EH (cell line): ENCODE measurements at places on chromosomes 7 and 10.

DNA sequence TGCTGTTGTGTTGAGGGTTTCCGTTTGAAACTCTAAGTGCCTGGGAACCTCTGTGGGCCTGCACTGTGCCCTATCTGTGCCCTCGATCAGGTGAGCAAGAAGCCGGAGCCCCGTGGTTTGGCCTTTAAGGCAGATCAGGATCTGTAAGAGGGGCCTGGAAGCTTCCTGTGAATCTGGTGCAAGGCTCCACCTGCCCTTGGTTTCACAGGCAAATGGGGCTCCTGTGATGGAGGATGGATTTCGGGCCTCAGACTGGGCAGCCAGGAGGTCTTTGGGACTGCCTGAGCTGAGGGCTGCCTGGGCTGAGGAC is 21.6 kb downstream of the SCART1 start:
- no peak for DNase-seq

DNA sequence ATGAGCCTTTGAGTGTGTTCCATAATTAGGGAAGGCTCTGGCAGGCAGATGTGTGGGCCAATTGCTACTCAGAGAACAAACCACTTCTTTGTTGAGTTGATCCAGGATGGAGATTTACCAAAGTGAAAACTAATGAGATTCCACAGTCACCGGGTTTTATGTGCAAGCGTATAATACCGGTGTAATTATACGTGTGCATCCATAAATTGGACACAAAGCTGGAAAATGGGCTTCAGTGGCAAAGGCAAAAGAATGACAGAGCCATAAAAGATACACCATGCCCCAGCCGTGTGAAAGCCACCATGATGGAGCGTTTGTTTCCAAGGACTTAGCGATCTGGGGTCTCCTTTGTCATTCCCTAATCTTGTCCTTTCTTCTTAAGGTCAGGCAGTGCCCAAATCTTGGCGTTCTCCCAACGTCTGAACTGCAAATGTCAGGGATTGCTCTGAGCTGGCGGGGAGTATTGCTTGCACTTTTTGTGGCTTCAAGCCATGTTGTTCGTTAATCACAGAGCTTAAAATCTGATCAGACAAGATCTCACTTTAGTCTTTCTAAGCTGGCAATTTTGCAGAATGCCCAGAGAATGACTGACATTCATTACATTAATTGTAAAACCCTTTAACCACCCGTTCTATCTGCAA is 70.1 kb downstream of the NPTX2 start:
- DNase-seq, result no peak

- peak; percentile 56 for DNase-seq
Measured at GRCh38 chr7:42233695-42234331, 3.2 kb downstream of the GLI3 start.

- DNase-seq, result no peak
Measured at GRCh38 chr10:29900865-29901264, 158.5 kb downstream of the JCAD start.

DNA sequence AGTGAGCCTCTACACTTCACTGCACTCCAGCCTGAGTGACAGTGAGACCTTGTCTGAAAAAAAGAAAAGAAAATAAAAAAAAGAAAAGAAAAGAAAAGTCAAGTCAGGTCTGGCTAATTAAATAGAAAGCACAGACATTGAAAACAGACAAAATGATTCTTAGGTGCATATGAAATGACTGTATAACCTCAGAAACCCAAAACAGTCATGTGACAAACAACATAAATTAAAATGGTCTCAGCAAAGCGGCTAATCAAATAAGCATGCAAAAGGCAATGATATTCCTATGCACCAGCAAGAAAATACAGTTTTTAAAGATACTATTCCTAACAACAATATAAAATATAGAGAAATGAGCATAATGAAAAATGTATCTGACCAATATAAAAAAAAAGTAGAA is 38.3 kb downstream of the LRRC20 start:
- DNase-seq, result no peak

- no peak for DNase-seq
Measured at GRCh38 chr10:70749756-70750155, 35.4 kb downstream of the TBATA start.

DNA sequence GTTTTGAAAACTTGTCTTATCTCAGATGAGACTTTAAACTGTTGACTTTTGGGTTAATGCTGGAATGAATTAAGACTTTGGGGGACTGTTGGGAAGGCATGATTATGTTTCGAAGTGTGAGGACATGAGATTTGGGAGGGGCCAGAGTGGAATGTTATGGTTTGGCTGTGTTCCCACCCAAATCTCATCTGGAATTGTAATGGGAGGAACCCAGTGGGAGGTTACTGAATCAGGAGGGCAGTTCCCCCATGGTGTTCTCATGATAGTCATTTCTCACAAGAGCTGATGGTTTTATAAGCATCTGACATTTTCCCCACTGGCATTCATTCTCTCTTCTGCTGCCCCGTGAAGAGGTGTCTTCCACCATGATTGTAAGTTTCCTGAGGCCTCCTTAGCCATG is 13.8 kb upstream of the POT1 start:
- DNase-seq, result peak; percentile 4

DNA sequence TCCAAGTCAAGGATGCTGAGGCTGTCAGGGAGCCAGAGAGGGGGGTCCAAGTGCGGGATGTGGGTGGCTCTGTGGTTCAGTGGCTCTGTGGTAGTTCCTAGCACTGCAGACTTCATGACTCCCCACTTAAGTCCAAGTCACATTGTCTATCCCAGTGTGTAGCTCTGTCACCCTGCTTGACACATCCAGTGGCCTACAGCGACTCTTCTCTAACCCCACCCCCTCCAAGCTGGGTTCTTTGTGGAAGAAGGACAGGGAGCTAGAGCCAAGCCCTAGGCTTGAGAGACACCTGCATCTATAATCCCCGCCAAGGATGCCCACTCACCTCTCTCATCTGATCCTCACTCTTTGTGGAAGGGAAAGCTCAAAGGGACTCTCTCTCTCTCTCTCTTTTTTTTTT is 57.6 kb downstream of the ADCYAP1R1 start:
- no peak for DNase-seq

DNA sequence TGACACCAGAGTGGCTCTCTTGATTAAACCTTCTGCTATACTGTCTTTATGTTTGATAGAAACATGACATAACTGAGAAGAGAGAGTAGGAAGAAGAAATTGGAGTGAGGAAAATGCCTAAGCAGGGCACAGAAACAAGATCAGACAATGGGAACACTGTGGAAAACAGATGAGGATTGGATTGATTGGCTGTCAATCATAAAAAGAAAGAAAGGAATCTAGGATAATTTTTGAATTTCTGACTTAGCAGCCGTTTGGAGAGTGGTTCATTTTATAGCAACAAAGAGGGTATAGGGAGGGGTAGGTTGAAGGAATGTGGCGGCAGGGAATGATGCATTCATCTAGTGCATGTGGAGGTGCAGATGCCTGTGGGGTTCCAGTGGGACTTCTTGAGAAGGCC is 7.8 kb downstream of the TEX47 start:
- no peak for DNase-seq

DNA sequence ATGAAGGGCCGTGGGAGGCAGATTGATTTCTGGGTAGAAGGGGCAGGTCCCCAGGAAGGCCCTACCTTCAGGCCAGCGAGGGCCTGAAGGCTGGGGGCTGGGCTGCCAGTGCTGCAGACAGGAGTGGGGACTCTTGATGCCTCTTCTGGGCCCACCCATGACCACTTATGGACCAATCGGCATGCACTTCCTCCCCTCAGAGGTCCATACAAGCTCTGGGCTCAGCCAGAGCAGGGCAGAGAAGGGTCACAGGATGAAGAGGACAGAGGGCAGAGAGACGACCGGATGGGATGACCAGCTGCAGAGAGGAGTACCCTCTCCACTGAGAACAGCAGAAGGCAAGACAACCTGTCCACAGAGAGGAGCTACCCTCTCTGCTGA is 120.1 kb downstream of the DYNC2I1 start:
- DNase-seq, result peak; percentile 31

DNA sequence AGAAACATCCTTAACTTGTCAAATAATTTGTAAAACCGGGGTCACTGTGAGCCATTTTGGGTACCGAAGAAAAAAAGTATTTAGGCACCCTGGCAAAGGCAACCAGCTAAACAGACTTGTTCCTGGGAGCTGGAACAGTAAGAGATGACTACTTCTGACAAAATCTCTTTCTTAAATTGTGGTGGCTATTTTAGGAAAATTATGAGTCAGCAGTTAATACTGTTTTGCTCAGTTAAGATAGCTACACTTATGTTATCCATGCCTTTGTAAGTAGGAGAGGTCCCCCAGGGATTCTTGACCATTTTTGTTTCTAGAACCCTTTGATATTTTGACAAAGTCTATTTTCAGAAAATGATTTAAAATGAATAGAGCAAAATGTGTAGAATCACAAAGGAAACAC is 68.7 kb downstream of the TAX1BP1 start:
- peak; percentile 78 for DNase-seq

DNA sequence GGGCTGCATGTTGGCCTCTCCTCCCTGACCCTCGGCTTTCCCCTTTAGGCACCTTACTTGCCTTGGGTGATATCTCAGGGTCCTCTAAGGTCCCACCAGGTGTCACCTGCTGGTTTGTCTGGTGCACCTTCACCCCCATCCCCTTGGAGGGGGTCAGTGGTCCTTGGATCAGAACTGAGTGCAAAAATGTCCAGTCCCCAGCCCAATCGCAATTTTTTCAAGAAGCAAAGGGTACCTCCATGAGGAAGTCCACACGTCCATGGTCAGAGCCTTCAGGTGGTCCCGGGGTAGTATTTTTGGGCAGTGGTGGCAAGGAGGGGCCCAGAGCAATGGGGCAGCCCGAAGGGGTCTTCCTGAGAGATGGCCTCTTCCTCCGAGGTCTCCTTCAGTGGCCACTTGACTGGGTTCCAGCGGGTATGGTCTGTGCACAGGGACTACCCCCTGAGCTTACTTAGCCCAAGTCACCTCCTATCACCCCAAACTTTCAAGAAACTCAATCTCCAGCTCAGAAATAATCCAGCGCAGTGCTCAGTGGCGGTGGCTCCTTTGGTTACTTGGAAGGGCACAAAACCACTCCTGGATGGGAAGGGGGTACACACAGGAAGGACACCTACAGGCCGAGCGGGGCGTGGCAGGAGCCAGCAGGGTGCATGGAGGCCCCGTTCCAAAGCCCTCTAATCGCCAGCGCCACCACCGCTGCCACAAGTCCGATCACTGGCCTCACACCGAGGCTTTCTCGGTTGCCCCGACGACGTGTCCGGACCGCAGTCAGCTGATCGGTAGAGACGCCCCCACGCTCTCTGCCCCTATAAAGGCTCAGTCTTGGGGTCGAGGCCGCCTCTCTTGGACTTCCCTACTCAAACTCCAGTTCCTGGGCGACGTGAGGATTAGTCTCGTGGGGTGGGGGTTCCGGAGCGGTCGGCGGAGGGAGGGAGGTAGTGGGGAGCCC is 4.5 kb downstream of the SAP25 start:
- DNase-seq, result peak; percentile 34

DNA sequence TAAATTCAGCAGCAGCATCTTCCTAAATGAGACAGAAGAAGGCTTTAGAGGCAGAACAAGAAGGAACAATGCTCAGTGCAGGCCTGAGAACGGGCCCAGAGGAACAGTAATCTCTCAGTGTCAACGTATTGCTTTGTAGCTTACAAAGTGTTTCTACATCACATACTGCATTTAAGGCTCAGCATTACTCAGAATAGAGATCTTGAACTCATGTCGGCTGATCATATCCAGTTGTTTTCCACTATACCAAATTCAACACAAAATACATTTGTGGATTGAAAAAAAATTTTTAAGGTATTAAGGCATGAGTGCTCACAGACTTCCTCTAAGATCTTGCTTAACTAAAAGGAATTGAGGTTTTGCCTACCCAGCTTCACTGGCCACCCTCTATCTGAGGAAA is 325.1 kb downstream of the HPSE2 start:
- no peak for DNase-seq

GRCh38 chr10:131188494-131188893 is 123.0 kb downstream of the TCERG1L start:
- DNase-seq, result no peak

DNA sequence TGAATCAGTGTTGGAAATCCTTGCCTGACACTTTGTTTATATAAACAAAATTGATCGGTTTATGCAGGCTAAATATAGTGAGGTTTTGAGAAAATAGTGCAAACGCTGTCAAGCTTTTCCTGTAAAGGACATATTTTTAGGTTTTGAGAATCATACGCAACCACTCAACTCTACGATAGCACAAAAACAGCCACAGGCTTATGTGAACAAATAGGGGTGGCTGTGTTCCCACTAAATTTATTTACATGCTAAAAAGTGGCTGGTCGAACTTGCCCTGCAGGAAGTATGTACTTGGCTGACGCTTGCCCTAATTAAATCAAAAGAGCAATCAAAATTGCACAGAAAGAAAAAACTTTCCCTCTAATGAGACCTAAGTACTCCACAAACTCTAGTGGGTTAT is 234.7 kb upstream of the CACNA2D1 start:
- DNase-seq, result no peak

DNA sequence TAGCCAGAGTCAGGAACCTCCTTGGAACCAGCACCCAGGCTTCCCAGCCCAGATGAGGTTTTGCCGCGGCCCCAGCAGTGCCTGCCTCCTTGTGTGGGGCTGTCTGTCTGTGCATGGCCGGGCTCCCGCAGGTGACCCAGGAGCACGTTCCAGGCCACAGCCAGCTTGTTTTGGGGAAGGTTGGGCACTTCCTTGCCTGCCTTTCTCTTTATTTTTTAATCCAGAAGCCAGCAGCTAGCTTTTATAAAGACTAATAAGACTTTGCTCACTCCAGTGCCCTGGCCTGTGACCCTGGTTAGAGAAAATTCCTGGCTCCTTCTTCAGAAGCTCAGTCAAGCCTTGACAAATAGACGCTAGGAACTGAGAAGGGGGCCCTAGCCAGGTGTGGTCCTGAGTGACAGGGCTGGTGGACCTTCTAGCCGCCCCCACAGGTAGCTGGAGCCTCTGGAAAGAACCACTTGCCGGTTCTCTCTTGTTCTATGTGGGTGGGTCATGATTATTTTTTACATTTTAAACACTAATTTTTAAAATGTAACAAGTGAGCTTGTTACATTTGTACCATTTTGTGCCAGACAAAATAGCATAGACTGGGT is 837 bp downstream of the SLC29A3 start:
- no peak for DNase-seq

- DNase-seq, result no peak
Measured at GRCh38 chr7:119783799-119784198, 489.2 kb upstream of the KCND2 start.
